ENCODE measurements at places on chromosomes 2 and 18.

- DNase-seq, result no peak
Observed at GRCh38 chr2:226440127-226440918, 359.3 kb downstream of the IRS1 start.

GRCh38 chr2:168712053-168712452 lies 90.4 kb upstream of the NOSTRIN start:
- DNase-seq, result no peak

- no peak for DNase-seq
Observed at GRCh38 chr18:52337276-52337675, 2.7 kb upstream of the DCC start.

DNA sequence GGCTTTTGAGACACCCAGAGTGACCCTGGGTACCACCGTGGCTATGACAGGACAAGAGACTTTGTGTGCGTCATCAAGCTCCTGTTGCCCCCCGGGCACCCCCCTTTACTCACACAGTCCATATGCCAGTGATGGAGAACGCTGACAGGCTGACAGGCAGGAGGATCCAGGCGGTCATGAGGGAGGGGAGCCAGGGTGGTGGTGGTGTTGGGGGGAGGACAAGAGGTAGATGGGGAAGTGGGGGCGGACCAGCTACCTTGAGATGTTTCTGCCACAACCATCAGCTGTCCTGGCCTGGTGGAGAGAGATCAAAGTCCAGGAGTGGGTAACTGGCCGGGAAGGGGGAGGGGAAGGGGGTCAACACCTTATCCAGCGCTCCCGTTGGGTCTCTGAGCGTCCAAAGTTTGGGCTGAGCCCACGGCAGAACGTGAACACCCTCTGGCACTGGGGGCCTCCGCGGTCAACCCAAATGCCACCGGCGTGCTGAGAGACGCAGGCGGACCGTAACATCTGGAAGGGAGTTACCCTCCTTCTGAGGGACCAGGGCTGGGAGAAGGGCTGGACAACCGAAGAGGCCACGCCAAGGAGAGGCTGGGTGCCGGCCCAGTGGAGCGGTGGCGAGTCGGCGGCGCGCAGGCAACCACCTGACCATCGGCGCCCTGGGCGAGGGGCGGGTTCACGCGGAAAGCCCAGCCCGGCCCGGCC lies 575 bp downstream of the TMEM150A start:
- DNase-seq, result no peak

GRCh38 chr2:12051831-12052230 lies 305.4 kb downstream of the LPIN1 start:
- DNase-seq, result no peak

DNA sequence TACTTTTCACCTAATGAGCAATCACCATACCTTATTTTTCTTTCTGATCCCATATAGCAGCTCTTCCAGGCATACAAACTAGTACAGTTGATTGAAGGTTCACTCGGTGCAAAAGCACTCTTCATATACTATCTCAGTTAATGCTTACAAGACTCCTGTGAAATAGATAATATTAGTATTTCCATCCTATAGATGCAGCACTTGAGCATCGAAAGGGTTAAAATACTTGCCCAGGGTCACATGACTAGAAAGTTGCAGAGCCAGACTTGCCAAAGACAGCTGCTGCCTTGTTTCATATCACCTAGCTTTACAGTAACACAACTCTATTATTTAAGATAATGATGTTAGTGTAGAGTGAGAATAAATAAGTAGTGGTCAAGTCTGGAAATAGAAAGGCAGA lies 466.0 kb upstream of the TNP1 start:
- DNase-seq, result no peak

- no peak for DNase-seq
Observed at GRCh38 chr18:78296166-78296565, 683.5 kb upstream of the SALL3 start.

DNA sequence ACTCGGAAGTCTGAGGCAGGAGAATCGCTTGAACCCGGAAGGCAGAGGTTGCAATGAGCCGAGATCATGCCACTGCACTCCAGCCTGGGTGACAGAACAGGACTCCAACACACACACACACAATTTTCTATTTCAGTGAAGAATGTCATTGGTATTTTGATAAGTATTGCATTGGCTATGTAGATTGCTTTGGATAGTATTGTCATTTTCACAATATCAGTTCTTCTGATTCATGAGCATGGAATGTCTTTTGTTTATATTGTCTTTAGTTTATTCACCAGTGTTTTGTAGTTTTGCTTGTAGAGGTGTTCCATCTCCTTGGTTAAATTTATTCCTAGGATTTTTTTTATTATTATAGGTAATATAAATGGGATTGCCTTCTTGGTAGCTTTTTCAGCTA lies 693.4 kb upstream of the SYT4 start:
- no peak for DNase-seq

GRCh38 chr18:3863593-3863992 lies 413.6 kb downstream of the TGIF1 start:
- DNase-seq, result no peak

DNA sequence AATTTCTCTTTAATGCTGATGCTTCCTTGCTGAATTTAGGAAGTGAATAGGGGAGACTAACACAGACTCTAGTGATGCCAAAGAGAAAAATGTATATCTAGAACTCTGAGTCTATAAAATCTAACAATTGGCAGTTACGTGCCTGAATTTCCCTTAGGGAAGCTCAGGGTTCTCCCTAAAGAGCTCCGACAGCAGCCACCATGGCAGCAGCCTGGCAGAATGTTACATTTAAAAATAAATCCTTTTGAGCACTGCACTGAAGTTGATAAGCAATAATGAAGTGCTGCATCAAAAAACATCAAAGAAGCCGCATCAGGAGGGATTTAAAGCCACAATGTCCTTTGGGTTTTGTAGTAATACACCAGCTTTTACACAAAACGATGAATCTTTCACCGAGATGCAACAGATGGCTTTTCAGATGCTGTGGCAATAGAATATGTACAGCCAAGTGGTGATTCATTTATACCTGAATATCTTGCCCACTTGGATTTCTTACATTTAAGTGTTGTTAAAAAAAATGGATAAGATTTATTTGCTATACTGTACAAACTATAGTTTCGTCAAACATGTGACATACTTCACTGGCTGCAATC lies 291.2 kb upstream of the SESTD1 start:
- no peak for DNase-seq

- DNase-seq, result no peak
Observed at GRCh38 chr2:199228887-199229819, 228.6 kb downstream of the SATB2 start.
